CD4-positive, alpha-beta memory T cell (primary cell): ENCODE measurements at places on chromosomes 12 and 14. TPM values are rescaled to one million over a fixed set of nuclear protein-coding genes. Genes with fewer than 3 reads are reported as not detected.

GRCh38 chr14:102516531-102517391 is 7.2 kb upstream of the ANKRD9 start:
- peaks cover 9% of the 10 kb centered on the region for H3K4me1 ChIP-seq
- peak overlapping the region; percentile 31 for H3K27ac ChIP-seq
- peak overlapping the region; percentile 64 for H3K4me3 ChIP-seq
- no peaks in the 10 kb centered on the region for H3K27me3 ChIP-seq
- peak; percentile 58 for DNase-seq
- H3K36me3 ChIP-seq = no peaks in the 10 kb centered on the region

The ACOT6 gene
- total RNA-seq = not detected

GRCh38 chr12:10395390-10395998 is 5.7 kb upstream of the KLRK1 start:
- H3K27ac ChIP-seq = no peak overlapping the region
- H3K36me3 ChIP-seq = no peaks in the 10 kb centered on the region
- no peaks in the 10 kb centered on the region for H3K4me1 ChIP-seq
- no peak overlapping the region for H3K4me3 ChIP-seq

DNA sequence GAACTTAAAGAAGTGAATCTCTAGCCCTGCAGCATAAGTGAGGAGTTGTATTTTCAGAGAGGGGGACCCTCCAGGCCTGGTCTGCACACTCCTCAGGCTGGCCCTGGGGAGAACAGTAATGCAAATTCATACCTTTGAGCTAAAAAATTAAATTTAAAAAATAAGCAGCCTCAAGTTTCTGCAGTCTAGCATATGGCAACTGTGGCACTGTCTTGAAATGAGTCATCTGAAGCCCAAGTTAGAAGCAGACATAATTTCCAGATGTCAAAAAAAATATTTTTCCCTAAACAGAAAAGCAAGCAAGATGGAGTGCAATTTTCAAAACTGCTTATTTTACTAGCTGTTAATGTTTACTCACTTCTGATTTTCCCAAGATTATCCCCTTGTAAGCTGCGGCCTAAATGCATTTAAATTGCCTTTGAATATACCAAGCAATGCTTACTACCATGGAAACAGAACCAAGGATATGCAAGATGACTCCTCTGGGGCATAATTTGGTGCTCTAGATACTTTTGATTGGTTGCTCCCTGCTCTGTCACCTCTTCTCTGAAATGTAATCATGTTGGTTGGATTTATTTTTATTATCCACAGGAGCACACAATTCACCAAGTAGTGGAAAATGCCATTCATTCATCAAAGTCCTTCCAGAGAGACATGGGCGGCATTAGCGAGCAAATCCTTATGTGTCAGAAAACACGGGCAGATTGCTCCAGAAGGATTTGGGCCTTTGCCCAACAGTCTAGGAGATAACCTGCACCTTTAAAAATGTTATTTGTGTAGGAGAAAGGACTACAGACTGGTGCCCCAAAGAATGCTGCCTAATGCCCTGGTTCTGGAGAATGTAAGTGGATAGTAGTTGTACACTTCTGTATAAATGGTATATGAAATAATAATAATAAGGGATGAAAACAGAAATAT is 25.0 kb upstream of the DHRS7 start:
- no peak for DNase-seq
- no peaks in the 10 kb centered on the region for H3K36me3 ChIP-seq
- H3K27me3 ChIP-seq = no peaks in the 10 kb centered on the region
- no peak overlapping the region for H3K4me3 ChIP-seq
- no peak overlapping the region for H3K27ac ChIP-seq

DNA sequence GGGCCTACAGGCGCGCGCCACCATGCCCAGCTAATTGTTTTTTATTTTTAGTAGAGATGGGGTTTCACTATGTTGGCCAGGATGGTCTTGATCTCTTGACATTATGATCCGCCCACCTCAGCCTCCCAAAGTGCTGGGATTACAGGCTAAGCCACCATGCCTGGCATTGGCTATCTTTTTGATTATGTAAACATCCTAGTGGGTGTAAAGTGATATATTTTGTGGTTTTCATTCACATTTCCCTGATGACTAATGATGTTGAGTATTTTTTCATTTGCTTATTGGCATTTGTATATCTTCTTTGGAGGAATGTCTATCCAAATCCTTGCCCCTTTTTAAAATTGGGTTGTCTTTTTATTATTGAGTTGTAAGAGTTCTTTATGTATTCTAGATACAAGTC is 16.3 kb downstream of the CREBL2 start:
- no peaks in the 10 kb centered on the region for H3K27me3 ChIP-seq
- H3K36me3 ChIP-seq = no peaks in the 10 kb centered on the region
- H3K4me1 ChIP-seq = peaks cover 84% of the 10 kb centered on the region
- no peak overlapping the region for H3K27ac ChIP-seq
- no peak overlapping the region for H3K4me3 ChIP-seq

The CDKN1B gene
- 232 TPM for total RNA-seq

DNA sequence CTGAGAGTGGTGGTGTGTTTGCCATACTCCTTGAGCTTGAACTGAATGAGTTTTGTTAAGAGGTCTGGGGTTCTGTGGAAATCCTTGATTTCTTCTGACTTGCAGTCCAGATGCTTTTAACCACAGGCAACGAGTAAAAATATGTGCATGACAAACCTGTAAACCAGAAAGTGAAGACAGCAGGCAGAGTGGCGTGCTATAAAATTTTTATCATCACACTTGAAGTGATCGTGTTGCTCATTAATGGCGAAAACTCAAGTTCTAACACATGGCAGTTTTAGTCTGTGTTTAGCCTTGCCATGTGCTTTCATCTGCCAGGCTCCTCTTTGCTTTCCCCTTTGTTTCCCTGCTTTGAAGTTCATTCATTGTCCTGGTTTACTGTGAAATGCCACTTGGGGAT is 28.0 kb downstream of the TXNRD1 start:
- no peaks in the 10 kb centered on the region for H3K36me3 ChIP-seq
- no peak for DNase-seq
- no peaks in the 10 kb centered on the region for H3K4me1 ChIP-seq
- H3K27me3 ChIP-seq = no peaks in the 10 kb centered on the region
- H3K27ac ChIP-seq = no peak overlapping the region
- no peak overlapping the region for H3K4me3 ChIP-seq

- peaks cover 51% of the 10 kb centered on the region for H3K4me1 ChIP-seq
- DNase-seq = peak; percentile 47
- no peaks in the 10 kb centered on the region for H3K27me3 ChIP-seq
- no peaks in the 10 kb centered on the region for H3K36me3 ChIP-seq
- H3K27ac ChIP-seq = peak within 1 kb of the TSS; percentile 92
These were observed at the start of gene TBK1 for GRCh38 chr12:64451687-64452558. Gene TBK1 (plus strand): TSS chr12:64452120. CDS start chr12:64455871, 3,751 bp downstream.

GRCh38 chr12:121974026-121974985 is 47.4 kb upstream of the BCL7A start:
- DNase-seq = no peak
- no peaks in the 10 kb centered on the region for H3K27me3 ChIP-seq
- no peaks in the 10 kb centered on the region for H3K4me1 ChIP-seq
- no peak overlapping the region for H3K27ac ChIP-seq
- no peaks in the 10 kb centered on the region for H3K36me3 ChIP-seq
- no peak overlapping the region for H3K4me3 ChIP-seq
